ENCODE measurements at places on chromosomes 5 and 9.
A peak's percentile ranks its signal among the peaks of the same experiment; 100 is the strongest.

GRCh38 chr9:121656941-121657470 is 5.6 kb downstream of the DAB2IP start:
- no peak for DNase-seq

DNA sequence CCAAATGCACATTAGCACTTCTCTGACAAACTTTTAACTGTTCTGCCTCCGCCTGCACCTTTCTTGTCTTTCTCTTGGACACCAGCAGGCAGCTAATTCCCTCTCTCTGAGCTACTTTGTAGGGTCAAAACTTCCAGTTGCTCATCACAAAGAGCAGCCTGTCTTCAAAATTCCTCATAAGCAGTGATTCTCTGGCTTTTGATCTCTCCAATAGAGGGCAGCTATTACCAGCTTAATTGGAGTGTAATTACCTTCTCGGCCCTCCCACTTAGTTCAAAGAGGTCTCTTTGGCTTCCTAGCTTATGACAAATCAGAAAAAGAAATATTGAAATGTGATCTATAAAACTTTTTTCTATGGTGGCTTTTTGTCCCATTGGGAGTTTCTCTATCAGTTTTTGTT is 43.6 kb upstream of the RAD23B start:
- peak; percentile 36 for DNase-seq

- no peak for DNase-seq
Observed at GRCh38 chr5:1242733-1243486, 17.7 kb downstream of the SLC6A18 start.

- no peak for DNase-seq
Observed at GRCh38 chr5:34039398-34040157, 3.4 kb downstream of the C1QTNF3 start.

DNA sequence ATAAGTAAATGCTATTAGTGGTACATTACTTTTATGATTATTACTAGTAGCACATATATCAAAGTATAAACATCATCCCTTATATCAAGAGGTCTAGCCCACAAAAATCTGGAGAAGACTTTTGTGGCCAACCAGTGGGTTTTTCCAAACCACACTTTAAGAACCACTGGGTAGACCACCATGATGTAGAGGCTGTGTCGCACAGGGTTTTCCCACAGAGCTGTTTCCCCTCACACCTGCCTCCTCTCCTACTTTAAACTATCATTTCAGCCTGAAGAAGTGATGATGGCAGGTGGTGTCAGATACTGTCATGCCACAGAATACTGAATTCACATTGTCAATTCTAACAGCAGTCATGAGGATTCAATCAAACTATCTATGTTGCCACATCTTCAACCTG is 109.2 kb downstream of the FBXW11 start:
- DNase-seq: no peak

DNA sequence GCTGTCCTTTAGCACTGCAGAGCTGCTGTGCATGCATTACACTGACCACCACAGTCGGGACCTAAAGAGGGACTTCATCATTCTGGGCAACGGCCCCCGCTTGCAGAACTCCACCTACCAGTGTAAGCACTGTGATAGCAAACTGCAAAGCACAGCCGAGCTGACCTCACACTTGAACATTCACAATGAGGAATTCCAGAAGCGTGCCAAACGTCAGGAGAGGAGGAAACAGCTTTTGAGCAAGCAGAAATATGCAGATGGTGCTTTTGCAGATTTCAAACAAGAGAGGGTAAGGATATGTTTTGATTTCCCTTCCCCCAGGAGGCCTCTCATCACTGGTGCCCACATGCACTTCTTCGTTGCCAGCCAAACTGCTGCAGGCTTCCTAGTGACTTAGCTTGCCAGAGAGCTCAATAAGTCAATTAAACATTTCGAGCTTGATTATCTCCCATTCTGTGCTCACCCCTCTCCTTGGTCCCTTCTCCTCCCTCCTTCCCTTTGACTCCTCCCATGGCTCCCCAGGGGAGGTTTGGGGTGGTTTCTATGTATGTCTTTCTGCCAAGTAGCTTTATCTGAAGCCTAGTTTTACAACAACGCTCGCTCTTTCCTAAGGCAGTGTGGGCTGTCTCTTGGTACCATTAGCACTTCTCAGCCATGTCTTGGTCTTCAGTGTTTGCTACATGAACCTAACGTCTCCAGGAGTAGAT is 66.7 kb downstream of the ZNF462 start:
- no peak for DNase-seq

DNA sequence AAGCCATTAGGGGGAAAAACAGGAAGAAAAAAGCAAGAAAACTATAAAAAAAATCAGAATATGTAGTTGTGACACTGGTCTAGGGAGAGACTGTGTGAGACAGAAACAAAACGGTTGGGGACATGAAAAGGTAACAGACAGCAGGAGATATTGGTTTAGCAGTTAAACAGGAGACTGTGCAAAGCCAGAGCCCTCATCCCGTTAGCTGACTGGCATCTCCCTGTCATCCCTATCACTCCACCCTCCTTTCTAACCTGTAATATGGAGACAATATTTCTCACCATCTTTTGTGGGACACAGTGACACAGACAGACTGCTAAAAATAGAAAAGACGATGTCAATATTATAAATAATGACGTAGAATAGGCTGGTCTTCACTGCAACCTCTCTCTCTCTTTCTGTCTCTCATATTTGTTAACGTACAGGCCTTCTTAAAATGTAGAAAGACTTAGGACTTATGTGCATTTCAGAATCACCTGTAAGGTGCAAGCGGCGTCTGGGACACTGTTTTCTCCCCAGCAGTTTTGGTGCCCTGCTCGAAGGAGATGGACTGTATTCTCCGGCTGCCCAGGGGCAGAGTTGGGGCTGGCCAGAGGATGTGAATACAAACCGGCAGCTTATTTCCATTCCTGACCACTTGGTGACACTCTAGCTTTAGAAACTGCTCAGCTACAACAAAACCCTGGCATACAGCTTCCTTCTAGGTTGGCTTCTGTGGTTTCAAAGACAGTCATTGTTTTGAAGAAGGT is 190.6 kb downstream of the MAT2B start:
- peak; percentile 7 for DNase-seq

DNA sequence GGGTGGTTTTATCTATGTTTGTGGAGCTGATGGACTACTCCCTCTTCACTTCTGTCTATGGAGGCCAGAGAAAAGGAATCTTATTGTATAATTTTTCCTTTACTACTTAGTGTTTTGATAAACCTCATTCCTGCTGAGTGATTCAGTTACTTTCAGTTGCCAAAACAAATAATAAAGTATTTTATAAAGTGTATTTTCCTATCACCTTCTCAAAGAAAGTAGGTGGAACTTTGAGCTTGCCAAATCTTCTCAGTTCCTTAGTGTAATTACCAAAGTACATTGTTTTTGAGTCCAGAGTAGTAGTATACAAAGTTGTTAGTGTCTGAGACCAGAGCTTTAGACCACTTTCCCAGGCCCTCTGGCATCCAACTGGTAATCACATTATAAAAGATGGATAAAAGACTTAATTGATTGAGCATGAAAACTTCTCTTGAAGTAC is 13.5 kb downstream of the RABGAP1 start:
- DNase-seq: no peak

- DNase-seq: no peak
Observed at GRCh38 chr5:52543594-52543993, 244.1 kb upstream of the ITGA1 start.

DNA sequence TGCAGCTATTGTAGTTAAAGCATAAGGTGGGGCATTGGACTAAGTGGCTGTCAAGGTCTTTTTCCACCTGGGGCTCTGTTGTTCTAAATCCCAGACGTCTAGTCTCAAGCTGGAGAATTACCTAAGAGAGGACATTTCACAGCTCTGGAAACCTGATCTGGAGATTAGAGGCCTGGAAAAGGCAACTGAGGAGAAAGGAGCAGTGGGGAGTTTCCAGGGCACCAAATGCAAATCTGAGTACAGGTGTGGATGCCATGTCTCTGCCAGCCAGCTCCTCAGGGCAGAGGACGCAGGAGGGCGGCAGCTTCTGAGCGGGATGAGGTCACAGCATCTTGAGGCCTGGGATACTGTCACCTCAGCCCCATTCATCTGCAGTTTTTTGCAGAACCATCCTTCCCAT is 65.2 kb downstream of the PPARGC1B start:
- no peak for DNase-seq

- no peak for DNase-seq
Observed at GRCh38 chr5:170248172-170248930, 15.6 kb downstream of the C5orf58 start.

DNA sequence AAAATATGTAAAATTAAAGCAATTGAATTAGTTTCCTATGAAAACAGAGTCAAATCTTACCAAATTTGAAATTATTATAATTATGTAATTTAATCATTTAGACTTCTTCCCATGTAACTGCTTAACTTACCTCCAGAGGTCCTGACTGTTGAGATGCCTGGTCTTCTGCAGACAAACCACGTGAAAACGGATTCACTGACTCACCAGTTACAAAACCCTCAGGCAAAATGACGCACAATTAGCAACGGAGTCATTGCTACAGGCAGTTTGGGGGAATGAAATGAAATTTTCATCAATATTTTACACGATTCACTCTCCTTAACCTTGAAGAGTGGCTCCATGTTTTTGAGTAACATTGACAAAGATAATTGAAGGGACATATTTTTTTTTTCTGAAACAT is 460.8 kb downstream of the MTRR start:
- DNase-seq: no peak

- DNase-seq: no peak
Observed at GRCh38 chr5:129912601-129913255, 8.5 kb downstream of the CHSY3 start.

- DNase-seq: no peak
Observed at GRCh38 chr5:135478938-135479337, 26.8 kb upstream of the TIFAB start.

GRCh38 chr9:21677834-21678233 is 124.6 kb upstream of the MTAP start:
- DNase-seq: no peak

- no peak for DNase-seq
Observed at GRCh38 chr5:88663793-88664216, 219.2 kb downstream of the MEF2C start.

GRCh38 chr5:34047143-34047542 is 4.1 kb upstream of the C1QTNF3 start:
- no peak for DNase-seq

GRCh38 chr5:173456751-173457171 is 128.5 kb upstream of the STC2 start:
- no peak for DNase-seq

- no peak for DNase-seq
Observed at GRCh38 chr5:35664584-35664983, 46.9 kb downstream of the SPEF2 start.

DNA sequence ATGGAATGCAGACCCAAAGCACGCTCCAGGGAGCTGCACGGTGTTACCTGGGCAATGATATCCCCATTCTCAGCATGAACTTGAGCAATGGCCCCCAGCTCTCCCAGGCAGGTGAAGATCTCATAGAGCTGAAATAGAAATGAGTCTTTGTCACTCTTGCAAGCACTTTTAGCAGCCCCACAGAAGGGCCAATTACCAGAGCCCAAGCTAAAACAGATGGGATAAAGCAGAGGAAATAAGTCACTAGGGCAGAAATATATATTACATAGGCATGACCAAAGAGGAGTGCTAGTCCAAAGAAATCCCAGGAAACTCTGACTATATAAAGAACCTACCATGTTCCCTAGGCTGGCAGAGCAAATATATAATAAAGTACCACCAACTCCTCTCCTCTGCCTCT is 97.3 kb downstream of the DPYSL3 start:
- no peak for DNase-seq

DNA sequence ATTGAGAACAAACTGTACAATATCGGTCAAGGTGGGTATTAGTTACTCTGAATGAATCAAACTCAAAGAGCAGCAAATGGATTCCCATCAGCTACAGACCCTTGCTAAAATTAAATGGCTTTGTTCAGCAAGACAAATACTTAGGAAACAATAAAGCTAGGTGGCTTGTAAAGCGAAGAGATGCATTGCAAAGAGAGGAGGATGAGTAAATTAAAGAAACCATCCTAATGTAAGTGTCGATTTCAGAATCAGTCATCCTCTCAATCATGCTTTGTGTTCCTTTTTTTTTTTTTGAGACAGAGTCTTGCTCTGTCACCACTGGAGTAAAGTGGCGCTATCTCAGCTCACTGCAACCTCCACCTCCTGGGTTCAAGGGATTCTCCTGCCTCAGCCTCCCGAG is 359.2 kb upstream of the ZNF462 start:
- DNase-seq: no peak

GRCh38 chr9:83598487-83598886 is 24.5 kb upstream of the IDNK start:
- no peak for DNase-seq

DNA sequence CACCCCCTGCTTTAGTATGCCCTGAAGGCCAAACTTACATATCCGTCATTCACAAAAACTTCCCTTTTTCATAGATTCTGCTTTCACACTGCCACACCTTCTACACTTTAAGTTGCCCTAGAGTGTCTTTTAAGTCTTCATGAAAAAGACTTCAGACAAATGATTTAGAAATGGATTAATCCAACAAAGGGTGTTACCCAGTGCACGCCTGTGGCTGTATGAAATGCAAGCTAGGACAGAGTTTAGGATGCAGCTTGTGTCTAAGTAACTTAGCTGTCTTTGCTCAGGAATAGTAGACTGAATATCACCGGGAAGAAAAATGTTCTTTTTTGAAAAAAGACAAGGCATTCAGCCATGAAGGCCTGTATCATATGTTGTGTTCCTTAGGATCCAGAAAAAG is 210.0 kb downstream of the MPDZ start:
- DNase-seq: no peak

- DNase-seq: no peak
Observed at GRCh38 chr9:26219961-26220360, 541.7 kb upstream of the TUSC1 start.

DNA sequence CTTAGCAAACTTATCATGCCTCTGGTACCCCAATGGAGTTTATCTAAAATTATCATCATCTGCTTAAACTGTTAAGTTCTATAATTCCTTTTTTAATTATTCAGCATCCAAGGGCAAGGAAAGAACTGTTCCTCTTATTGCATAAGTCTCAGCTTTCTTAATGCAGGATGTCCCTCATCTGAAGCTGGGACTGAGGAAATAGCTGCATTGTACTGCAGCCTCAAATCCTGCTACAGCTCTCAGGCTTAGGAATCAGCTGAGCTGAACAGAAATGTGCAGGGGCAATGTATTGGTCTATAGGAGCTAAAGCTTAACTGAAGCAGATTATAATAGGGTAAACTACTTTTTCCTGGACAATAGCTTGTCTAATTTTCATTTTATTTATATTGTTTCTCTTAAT is 48.0 kb downstream of the HAPLN1 start:
- DNase-seq: no peak
